CD4-positive, alpha-beta memory T cell (primary cell): ENCODE measurements at places on chromosomes 3 and 15. TPM values are rescaled to one million over a fixed set of nuclear protein-coding genes. Genes with fewer than 3 reads are reported as not detected.

DNA sequence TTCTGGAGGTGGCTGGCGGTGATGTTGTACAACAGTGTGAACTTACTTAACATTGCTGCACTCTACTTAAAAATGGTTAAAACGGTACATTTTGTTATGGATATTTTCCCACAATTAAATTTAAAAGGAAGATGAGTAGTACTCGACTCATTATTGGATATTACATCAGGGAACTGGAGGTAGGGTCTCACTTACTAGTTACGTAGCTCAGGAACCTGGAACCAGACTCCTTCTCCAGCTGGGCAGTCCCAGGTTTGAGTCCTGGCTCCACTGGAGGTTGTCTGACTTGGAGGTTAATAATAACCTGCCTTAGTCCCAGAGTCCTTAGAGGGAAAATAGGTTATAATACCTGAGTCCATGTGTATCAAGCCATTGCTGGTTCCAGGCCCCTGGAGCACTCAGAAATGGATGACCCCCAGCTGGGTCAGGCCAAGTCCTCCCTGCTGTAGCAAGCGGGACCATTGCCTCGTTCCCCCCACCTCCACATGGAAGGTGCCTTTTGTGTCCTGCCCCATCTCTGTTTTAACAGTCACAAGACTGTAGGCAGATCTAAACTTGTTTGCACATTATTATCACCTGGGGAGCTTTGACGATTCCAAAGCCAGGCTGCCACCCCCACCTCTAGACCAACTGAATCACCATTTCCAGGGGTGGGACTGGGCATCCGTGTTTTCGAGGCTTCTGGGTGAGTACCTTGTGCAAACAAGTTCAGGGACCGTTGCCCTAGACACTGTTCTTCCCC is 126.6 kb downstream of the IGF1R start:
- no peak for DNase-seq

DNA sequence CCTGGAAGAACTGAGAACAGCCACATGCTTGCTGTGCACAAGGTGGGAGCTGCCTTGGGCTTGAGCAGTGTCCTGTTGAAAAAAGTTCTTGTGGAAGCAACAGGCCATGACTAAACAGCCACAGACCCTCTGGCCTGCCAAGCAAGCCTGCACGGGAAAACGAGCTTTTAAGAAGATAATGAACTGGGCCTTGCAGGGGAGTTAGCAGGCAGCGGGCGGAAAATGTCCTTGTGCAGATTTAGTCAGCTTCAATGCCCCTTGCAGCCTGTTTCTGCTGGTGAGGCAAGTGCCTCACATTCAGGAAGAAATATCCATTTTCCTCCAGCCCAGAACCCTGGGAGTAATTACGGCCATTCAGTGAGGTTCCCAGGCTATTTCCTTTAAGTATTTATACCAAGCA is 126.2 kb upstream of the KLHL25 start:
- DNase-seq = no peak

DNA sequence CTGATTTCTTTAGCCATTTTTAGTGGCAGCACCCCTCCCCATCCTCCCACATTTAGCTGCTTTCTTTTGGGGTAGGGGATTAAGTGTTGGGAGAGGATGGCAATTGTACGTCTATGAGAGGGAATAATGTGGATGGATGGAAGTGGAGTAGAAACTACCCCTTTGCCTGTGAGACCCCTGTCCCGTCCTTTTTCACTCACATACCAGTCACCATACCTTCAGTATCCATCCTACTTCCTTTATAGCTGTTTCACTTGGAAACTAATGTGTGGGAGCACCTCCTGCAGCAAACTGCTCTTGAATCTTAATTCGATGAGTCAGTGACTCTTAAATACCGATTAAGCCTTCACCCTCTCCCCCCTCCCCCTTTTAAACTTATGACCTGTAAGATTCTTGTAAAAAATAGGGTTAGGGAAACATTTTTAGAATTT is 730 bp downstream of the SPRED1 start:
- DNase-seq = no peak

- no peak for DNase-seq
Measured at GRCh38 chr3:134074790-134075567, 45.3 kb upstream of the SLCO2A1 start.

DNA sequence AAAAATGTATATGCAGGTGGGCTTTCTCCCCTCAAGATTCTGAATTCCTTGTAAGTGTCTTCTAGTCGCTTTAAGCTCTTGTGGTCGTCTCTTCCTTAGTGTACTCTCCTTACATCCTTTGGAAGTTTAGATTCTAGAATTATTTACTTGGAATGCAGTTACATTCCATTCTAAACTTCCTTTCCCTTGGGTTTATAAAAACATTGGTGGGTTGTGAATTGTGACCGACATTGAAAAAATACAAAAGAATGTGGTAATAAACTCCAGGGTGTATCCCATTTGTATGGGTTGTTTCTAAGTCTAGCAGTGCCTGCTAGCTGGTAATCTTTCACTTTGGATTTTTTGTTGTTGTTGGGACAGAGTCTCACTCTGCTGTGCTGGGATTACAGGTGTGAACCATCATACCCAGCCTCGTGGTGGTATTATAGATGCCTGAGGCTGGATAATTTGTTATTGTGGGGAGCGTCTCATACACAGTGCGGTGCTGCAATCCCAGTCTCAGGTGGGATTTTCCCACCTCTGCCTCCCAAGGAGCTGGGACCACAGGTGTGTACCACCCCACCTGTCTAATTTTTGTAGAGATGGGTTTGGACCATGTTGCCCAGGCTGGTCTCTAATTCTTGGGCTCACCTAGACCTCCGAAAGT is 9.1 kb downstream of the CHD2 start:
- no peak for DNase-seq

DNA sequence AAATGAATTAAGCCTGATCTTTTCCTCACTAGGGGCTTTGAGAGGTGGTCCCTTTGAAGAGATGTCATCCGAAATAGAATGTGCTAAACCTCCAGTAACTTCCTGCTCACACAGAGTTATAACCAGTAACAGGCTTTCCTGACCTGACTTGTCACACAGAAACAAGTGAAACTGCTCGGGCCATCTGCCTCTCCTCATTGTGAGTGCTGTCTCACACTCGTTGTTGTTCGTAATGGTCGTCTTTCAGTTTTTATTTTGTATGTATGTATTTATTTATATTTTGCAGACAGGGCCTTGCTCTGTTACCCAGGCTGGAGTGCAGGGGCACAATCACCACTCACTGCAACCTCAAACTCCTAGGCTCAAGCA is 24.0 kb downstream of the ACSBG1 start:
- no peak for DNase-seq

- peak; percentile 88 for DNase-seq
Measured at GRCh38 chr3:71226565-71227269, 356.8 kb downstream of the FOXP1 start.

DNA sequence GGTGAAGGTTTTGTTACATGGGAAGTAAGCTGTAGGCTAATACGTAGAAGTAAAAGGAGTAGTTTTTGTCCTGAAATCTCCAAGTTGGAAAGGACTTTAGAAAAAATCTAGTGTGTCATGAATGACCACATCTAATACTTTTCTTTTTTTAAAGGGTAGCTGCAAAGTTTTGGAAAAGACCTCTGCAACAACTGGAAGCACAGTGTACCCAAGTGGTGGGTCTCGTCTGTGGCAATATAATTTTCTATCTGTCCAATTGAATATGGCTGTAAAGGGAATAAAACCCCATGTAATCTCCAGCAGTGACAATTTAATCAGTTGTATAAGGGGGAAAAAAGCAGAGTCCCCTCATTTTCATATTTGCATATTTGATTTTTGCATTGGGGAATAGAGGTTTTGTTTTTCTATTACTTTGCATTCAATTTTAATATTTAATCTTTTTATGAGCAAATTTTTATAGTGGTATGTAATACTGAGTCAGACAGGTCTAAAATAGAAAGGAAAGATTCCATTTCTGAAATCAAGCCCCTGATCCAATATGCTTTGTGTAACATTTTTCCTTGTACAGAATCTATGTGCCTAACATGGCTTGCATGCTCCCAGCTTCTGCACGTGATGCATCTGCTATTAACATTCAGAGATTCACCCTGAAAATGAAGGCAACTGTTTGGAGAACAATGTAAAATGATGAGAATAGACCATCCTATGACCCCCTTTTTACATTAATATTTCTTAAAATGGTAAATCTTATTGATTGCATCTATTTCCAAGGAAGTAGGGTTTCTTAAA is 531.4 kb downstream of the ZIC1 start:
- no peak for DNase-seq

GRCh38 chr15:35244227-35244626 is 159.1 kb upstream of the NANOGP8 start:
- no peak for DNase-seq

DNA sequence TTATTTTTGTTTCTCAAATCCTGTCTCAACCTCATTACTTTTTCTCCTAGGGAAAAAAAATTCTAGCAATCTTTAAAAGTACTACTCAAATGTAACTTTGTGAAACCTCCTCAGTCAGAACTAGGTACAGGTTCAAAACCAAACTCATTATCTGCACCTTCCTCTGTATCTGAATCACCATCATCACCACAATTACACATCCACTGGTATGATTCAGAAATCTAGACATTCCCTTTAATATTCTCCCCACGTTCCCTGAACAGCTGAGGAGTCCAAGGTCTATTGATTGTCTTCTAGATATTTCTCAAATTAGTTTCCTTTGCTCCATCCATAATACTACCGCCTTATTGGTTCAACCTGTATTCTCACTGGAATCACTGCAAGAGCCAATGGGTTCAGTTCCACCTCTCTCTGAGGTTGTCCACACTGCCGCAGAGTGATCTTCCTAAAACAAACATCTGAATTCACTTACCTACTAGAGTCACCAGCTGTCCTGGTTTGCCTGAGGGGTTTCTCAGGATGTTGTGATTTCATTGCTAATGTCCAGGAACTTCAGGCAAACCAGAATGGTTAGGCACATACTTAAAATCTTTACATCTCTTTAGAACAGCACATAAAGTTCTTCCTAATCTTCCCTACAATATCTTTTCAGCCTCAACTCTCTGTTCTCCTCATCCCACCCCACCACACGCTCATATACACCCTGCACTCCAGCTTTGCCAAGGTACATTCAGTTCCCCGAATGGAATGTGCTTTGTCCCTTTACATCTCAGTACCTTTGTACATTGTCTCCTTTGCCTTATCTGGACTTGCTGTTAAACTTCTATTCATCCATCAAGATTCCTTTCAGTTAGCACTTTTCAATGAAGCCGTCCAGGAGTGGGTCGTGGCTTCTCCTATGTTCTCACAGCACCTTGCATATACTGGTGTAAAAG is 24.2 kb downstream of the ATP13A4 start:
- no peak for DNase-seq

- no peak for DNase-seq
Measured at GRCh38 chr15:54280726-54281125, 302.5 kb downstream of the UNC13C start.

- DNase-seq = no peak
Measured at GRCh38 chr3:159919873-159920272, 68.8 kb upstream of the IL12A start.

DNA sequence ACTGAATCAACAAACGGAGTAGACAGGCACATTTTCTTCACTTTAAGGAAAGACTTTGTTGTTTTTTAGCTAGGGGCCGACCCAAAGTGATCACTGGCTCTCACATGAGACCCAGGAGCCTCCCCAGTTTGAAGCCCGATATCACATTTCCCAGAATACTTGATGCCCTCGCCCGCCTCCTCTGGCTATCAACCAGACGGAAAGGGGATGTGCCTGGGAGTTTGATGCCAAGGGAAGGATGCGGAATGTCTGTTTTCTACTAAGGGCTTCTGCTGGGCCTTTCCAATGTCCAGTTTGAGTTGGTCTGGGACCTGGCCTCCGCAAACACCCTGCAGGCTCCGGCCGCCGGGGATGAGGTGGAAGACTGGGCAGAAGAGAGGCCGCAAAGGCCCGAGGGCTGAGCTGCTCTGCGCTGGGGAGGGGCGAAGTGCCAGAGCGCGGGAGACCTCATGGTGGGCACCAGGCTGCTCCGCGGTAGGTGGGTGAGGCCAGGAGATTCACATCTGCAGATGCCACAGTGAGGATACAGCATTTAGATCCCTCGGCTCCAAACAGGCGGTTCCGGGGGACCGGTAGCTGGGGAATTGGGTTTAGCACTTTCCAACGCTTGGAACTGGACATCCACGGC is 491 bp upstream of the ZNF774 start:
- DNase-seq = no peak

DNA sequence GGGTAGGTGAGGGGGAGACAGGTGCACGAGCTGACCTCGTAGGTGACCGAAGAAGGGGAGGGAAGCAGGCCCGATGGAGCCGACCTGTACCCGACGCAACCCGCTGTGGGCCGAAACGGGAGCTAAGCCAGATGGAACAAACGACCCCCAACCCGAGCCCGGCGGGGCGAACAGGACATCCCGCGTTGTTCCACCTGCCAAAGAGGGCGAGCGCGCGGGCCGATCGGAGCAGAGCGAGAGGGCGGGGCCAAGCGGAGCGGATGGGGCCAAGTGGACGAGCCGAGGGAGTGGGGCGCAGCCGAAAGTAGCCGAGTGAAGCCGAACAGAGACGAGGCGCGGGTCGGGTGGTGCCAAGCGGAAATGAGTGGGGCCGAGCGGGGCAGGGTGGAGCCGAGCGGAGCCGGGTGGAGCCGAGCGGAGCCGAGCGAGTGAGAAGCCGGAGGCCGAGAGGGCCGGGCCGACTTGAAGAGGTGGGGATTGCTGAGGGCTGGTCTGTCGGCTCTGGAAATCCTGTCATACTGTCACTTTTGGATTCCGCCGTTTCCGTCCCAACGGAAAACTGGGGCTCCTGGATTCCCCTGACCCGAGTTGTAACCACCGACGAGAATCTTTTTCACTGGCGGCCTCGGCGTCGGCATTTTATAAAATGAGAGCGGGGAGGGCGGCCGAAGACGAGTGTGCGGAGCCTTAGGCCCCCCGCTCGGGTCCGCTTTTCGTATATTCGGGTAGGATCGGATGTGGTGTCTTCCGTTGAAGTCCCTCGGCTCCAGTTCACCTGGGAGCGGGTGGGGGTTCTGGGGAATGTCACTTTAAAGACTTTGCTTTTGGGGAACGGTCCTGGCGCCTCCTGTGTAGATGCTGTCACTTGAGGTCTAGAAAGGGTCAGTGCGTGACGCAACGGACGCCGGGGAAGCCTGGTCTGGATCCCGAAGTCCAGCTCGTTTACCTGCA is 15.6 kb upstream of the WNT7A start:
- DNase-seq = peak; percentile 94

GRCh38 chr15:84987949-84988624 is 6.4 kb downstream of the PDE8A start:
- peak; percentile 32 for DNase-seq

Gene LRTM1
- total RNA-seq = not detected

Gene C3orf52
- 2.3 TPM for total RNA-seq

Gene VEPH1
- total RNA-seq = not detected
